ENCODE measurements at places on chromosomes 5 and 9.
A peak's percentile ranks its signal among the peaks of the same experiment; 100 is the strongest.

DNA sequence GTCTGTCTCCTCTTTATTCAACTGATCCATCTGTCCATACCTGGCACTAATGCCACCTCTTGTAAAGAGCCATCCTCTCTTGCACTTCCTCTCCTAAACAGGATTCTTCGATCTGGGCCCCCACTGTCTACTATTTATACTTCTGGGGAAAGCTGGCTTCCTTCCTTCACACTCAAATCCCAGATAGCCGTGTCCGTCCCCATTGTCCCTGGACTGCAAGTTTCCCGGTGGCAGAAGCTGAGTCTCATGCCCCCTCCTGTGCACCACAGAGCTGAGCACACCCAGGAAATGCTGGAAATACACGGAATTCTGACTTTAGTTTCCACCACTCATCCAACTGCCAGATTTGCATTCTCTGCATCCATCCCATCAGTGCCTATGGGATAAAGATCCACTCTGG is 84.0 kb downstream of the MARCHF11 start:
- no peak for DNase-seq

GRCh38 chr9:124122813-124123462 is 111.4 kb downstream of the LHX2 start:
- DNase-seq = no peak

DNA sequence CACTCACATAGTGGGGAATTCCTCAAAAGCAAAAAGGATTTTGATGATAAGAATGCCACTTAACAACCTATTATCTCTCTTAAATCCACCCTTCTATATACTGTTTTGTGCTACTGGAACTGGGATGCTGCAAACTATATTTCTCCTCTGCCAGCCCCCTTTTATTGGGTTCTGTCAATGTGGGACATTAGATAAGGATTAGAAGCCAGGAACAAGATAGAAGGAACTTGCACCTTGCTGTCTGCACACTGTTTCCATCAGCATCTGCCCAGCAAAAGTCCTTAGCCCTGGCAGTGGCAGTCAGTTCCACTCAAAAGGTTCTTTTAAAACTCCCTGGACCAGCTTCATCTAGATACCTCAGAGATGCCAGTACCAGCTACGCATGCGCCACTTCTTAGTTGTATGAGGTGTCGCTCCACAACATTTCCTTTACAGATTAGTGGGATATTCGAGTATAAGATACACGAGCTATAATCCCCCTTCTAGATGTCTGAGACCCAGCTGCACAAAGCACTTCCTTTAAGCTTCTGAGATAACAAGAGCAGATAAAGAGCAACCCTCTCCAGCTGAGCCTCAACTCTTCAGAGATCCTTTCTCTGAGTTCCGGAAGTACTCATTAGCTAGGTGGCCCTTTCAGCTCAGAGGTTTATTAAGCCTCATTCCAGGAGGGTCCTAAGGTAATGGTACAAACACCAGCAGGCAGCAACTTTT is 45.3 kb downstream of the CERT1 start:
- no peak for DNase-seq

- DNase-seq = no peak
Observed at GRCh38 chr9:112846528-112847488, 43.9 kb downstream of the SLC46A2 start.

- DNase-seq = no peak
Observed at GRCh38 chr5:137563646-137564397, 64.7 kb upstream of the SPOCK1 start.

- DNase-seq = no peak
Observed at GRCh38 chr5:66234241-66234640, 90.1 kb downstream of the SREK1 start.

DNA sequence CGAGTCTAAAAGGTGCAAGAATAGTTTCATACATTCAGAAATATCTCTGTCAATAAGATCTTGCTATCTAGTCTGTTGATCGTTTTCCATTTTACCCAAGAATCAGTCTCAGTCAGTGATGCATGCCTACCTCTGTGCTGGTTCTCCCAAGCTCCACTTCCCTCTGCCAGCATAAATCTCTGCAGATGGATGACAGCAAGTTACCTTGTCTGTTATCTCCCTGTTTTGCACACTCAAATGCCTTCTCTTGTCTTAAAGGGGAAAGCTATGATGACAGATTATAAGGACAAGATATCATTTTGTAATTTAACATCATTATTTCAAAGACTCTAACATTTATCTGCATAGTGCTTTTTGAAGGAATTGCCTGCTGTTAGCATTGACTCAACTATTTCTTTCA is 802.1 kb upstream of the SEMA6A start:
- no peak for DNase-seq

DNA sequence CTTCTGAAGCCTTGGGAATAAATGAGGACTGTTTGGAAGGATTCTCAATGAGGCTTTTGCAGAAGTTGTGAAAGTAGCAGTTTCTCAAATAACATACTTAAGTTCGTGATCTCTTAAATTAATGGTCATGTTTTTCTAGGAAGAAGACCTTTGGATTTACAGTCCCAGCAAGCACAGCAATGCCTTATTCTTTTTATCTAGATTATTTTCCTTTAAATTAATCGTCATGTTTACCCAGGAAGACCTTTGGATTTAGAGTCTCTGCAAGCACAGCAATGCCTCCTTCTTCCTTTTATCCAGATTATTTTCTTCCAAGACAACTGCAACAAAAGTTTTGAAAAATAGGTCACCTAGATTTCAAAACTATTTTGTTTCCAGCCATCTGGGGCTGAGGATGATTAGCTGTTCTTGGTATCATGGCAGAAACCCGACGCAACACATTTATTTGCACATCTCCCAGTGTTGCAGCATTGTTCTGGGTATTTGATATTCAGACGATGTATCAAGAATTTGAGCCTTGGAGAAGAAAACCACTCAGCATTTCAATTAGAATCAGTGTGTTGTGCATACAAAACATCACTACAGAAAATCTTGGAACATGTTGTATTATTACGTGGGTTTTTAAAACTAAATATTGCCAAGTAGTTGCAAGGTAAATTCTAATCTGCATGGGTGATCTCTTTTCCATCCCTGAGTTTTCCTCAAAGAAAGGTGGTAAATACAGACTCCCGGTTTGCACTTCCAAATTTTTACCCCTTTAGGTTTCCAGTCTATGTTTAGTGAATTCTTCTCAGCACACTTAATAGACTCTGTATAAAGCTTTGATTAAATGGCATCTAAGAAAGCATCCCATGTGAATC is 50.9 kb downstream of the JAKMIP2 start:
- DNase-seq = no peak

- peak; percentile 58 for DNase-seq
Observed at GRCh38 chr9:128503870-128504269, 649 bp upstream of the GLE1 start.

GRCh38 chr9:135536216-135536615 is 9.7 kb upstream of the OBP2A start:
- DNase-seq = peak; percentile 79

DNA sequence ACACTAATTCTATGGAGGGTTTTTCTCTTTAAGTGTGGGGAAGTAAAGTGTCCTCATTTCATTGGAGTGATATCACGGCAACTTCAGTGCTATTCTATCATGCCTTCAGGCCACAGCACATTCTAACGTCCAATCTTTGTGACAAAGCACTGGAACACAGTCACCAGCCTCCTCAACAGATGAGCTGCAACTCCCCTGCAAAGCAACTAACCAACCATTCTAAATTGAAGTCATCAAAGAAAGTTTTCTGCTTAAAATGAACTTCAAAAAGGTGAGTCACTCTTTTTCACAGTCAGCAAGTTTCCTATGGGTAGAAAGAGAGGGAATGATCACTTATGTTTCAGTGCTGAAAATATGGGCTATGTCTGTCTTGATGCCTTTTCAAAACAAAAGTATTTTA is 190.8 kb downstream of the ELAVL2 start:
- DNase-seq = no peak

- DNase-seq = peak; percentile 67
Observed at GRCh38 chr9:105901514-105902109, 207.3 kb downstream of the TMEM38B start.

DNA sequence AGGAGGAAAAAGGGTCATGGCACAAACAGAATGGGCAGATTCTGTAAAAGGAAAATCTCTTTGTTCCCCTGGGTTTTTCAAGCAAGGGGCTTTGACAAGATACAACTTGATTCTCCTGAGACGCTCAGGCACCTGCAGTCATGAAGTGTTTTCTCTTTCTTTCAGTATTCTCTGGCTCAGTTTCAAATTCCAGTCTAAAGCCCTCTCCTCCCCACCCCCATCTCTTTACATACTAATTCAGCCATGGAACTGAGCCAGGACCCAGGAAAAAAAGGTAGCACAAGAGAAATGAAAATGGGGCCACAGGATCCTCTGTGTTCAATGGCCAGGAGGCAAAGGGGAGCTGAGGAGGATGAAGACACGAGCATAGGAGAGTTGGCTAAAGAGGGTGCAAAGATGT is 408.4 kb downstream of the SPOCK1 start:
- DNase-seq = no peak

GRCh38 chr5:57215629-57216195 is 41.9 kb downstream of the GPBP1 start:
- no peak for DNase-seq

DNA sequence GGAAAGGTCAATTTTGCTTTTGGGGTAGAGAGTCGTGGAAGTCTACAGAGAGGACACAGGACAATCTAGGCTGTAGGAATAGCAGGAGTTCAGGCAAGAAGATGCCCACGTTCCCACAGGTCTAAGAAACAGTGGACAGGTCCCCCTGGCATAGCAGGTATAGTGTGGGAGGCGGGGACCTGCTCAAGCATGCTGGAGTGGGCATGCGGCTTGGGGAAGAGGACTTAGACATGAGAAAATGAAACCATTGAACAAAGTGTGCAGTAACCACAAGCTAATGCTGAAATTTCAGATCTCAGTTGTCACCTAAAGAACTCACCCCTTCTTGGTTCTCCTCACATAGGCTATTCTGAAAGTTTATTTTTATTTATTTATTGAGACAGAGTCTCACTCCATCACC is 142.8 kb upstream of the EFNA5 start:
- no peak for DNase-seq

DNA sequence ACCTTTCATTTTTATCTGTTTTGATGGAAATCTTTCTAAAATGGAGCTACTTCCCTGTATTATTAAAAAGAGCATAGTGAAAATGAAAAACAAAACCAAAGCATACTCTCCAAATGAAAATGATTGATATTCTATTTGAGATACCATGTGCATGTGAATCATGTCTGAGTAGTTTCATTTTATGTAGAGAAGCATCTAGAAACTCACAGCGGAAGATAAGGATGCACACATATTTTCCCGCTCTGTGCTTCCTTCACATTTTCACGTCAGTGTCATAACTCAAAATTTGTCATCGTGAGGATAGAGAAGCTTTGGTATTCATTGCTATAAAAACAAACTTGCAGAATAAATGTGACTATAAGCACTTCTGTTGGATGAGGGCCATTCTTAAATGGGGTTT is 34.0 kb upstream of the CLINT1 start:
- no peak for DNase-seq

- peak; percentile 67 for DNase-seq
Observed at GRCh38 chr5:16727755-16728325, 111.0 kb upstream of the RETREG1 start.

DNA sequence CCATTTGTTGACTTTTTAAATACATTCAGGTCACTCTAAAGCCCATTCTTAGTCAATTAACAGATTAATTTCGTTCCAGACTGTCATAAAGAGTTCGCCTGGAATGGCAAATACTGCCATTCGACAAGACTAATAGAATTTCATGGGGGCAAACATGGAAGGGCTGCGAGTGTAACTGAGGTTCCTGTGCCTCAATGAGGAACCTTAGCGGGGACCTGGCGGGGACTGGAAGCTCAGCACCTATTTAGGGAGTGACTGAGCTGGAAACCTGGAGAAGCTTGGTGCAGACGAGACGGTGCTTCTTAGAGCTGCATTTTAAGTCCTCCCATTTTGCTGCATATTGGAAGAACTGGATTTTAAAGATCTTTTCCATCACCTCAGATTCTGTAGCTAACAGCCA is 3.4 kb downstream of the VCAN start:
- peak; percentile 30 for DNase-seq

DNA sequence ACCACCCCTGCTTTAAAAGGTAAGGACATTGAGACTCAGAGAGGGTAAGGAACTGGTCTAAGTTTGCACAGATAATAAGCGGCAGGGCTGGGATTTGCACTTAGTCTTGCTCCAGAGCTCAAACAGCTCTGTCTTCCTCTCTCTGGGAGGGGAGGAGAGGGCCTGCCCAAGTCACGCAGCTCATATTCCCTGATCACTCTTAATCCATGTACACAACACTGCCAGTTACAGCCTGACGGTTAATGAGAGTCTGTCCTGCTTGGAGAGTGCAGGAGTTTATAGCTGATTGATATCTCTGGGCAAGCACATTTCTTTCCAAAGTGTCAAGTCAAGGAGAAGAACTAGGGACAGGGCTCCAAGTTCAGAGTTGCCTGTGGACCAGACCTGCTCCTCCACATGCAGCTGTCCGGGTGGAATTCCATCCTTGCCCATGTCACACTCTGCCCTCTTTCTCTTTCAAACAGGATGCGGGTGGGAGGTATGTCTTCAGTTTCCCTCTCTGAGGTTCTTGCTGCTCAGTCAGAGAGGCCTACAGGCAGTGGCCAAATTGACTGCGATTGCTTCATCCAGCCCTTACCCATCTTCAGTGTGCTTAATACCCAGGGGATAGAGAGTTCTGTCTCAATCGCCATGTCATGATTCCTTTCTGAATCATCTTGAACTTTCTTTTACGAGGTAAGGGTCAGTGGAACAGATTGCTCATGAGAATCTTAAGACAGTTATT is 54.5 kb downstream of the GALNT12 start:
- DNase-seq = no peak

DNA sequence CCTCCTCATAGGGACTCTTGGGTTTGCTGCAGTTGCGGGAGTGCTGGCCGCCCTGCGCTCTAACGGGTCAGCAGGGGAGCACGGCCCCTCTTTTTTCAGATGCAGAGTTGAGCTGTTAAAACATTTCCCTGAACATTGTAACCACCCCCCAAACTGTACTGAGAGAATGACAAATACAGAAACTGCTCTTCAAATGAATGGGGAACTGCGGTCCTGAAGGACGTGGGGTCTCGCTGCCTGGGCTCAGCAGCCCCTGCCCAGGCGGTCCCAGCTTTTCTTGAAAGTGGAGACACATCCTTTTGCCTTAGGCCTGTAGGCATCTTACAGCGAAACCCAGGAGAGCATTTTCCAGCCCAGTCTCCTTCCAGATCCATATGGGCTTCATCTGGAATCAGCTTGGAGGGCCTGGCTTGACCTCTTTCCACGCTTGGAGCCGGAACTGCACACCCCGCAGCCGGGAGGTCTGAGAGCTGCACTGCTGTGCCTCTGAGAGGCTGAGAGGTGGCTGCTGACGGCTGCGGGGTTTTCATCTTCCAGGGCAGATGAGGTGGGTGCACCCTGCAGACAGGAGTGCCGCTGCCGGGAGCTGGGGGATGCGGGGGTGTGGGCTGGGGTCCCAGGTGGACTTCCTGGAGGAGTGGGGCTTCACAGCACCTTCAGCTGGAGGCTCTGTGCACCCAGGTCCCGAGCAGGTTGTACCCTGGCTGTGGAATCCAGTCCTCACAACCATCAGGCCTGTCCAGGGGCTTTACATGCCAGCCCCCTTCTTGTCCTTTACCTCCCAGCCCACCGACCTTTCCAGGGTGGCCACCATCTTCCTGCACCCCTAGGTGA is 1.2 kb upstream of the AGPAT2 start:
- no peak for DNase-seq

GRCh38 chr9:114416906-114417305 is 29.1 kb upstream of the AKNA start:
- no peak for DNase-seq
